ENCODE measurements at places on chromosomes 12 and 14. TPM values are rescaled to one million over a fixed set of nuclear protein-coding genes. Genes with fewer than 3 reads are reported as not detected.

DNA sequence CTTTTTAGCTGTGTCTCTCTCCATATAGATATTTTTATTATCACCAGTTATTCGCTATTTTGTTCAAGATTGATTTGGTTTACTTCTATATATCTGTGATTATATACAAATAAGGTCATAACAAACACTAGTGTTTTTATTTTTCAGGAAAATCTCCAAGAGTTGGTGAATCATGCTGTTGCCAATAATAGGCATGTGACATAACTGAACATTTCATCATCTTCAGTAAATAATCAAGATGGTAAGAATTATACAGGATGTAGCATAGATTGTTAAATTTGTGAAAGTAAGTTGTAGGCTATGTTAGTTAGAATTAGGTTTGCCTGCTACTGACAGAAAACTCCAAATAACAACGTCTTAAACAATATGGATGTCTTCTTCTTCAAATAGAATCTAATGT, 240.9 kb upstream of the PDE3A start:
- no peak for DNase-seq
- no peak overlapping the region for H3K27ac ChIP-seq
- no peaks in the 10 kb centered on the region for H3K4me1 ChIP-seq
- H3K4me3 ChIP-seq, result no peak overlapping the region
- H3K27me3 ChIP-seq, result no peaks in the 10 kb centered on the region

The KRT6A gene
- not detected for total RNA-seq

GRCh38 chr12:100612606-100613005, 39.1 kb downstream of the GAS2L3 start:
- DNase-seq, result no peak
- H3K4me1 ChIP-seq, result no peaks in the 10 kb centered on the region

GRCh38 chr12:50024227-50024626, 1.1 kb downstream of the RACGAP1 start:
- H3K36me3 ChIP-seq, result no peaks in the 10 kb centered on the region
- peaks cover 8% of the 10 kb centered on the region for H3K4me1 ChIP-seq
- no peak overlapping the region for H3K4me3 ChIP-seq
- no peak for DNase-seq
- no peak overlapping the region for H3K27ac ChIP-seq

The PIK3C2G gene
- total RNA-seq, result not detected

DNA sequence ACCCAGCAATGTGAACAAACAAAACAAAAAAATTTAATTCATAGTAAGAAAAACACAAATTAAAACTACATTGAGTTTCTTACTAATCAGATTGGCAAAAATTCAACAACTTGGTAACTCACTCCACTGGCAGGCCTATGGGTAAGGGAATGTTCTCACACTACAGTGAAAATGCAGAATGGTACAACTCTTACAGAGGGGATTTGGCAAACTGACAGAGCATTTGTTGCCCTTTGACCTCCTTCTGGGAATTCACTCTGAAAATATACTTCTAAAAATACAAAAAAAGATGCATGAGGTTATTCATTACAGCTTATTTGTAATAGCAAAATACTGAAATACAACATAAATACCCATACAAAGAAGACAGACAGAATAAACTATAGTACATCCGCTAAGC, 32.8 kb downstream of the ABCD2 start:
- no peaks in the 10 kb centered on the region for H3K36me3 ChIP-seq
- H3K4me3 ChIP-seq, result no peak overlapping the region
- no peak for DNase-seq
- H3K27me3 ChIP-seq, result no peaks in the 10 kb centered on the region
- no peak overlapping the region for H3K27ac ChIP-seq

GRCh38 chr12:53233671-53234121, 1.7 kb upstream of the RARG start:
- peaks cover 4% of the 10 kb centered on the region for H3K27me3 ChIP-seq
- peaks cover 34% of the 10 kb centered on the region for H3K4me1 ChIP-seq
- H3K4me3 ChIP-seq, result no peak overlapping the region
- no peak for DNase-seq
- H3K36me3 ChIP-seq, result no peaks in the 10 kb centered on the region

DNA sequence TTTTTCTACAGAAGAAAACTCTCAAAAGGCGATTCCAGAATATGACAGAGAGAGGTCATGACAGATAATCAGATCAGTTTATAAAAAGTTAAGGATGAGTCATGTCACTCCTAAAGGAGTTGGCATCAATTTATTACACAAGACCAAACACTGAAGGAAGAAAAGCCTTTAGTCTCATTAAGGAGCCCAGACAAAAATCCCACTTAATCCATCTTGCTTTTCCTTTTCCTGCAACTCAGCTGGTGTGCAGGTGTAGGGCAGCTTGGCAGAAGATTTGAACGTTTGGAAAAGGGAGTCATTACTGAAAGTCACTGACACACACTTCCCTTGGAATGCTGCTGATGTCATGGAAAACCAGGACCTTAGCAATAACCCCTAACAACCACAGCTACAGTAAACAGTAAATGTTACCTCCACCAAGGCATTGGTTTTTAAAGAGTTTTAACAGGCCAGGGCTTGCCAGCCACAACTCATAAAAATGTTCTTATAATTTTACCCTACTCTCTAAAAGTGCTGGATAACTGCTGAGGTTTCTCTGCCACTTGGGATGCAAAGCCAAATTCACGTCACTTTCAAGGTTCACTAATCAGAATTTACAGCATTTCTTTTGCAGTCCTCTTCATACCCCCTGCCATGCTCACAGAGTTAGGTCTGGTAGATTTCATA, 320.6 kb downstream of the RAD51B start:
- no peak overlapping the region for H3K27ac ChIP-seq
- no peak overlapping the region for H3K4me3 ChIP-seq
- DNase-seq, result no peak
- H3K36me3 ChIP-seq, result no peaks in the 10 kb centered on the region
- no peaks in the 10 kb centered on the region for H3K27me3 ChIP-seq

Measured in B cell (primary cell).